ENCODE measurements at places on chromosomes 16 and 17. TPM values are rescaled to one million over a fixed set of nuclear protein-coding genes. Genes with fewer than 3 reads are reported as not detected.

Gene GPR179
- polyA plus RNA-seq = 0.06 TPM

Gene VMP1
- polyA plus RNA-seq = 90.1 TPM

Gene CLEC19A
- polyA plus RNA-seq = 0.27 TPM

Gene NPIPB6
- 4.9 TPM for polyA plus RNA-seq

Gene ABCC3
- 10.5 TPM for polyA plus RNA-seq

Gene C16orf46
- polyA plus RNA-seq = 1.5 TPM

Gene PMP22
- 71.7 TPM for polyA plus RNA-seq

Gene TP53TG3C
- not detected for polyA plus RNA-seq

Gene PYDC1
- not detected for polyA plus RNA-seq

Data from renal cortex interstitium (tissue), 15 donors.